Glutamatergic neuron (in vitro differentiated cells): ENCODE measurements at places on chromosomes 12 and 14.

GRCh38 chr12:102472496-102472895 is 7.9 kb downstream of the IGF1 start:
- DNase-seq: no peak
- H3K36me3 ChIP-seq: no peaks in the 10 kb centered on the region
- H3K4me3 ChIP-seq: no peak overlapping the region
- H3K4me1 ChIP-seq: peaks cover 5% of the 10 kb centered on the region

DNA sequence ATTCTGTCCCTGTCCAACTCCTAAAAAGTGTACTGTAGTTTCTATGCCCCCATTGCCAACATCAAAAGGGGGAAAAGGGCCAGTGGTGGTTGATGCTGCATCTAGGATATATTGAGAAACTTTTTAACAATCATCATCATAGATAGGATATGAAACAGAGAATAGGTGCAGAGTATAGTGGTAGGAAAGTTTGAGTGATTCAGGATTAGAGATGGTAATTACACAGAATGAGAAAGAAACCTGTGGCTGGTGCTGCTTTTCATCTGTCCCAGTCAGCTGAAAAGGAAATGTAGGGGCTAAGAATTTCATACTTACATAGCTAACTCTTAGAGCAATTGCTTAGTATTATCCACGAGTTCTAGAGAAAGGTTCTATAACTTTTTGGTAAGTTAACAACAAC is 67.6 kb downstream of the GTF2A1 start:
- no peak for DNase-seq
- no peaks in the 10 kb centered on the region for H3K36me3 ChIP-seq
- no peaks in the 10 kb centered on the region for H3K4me1 ChIP-seq
- no peak overlapping the region for H3K27ac ChIP-seq

GRCh38 chr12:49800421-49801140 is 27.6 kb downstream of the NCKAP5L start:
- H3K4me3 ChIP-seq: peak overlapping the region; percentile 59
- H3K4me1 ChIP-seq: peaks cover 18% of the 10 kb centered on the region
- H3K36me3 ChIP-seq: peaks cover 4% of the 10 kb centered on the region
- H3K27ac ChIP-seq: no peak overlapping the region

DNA sequence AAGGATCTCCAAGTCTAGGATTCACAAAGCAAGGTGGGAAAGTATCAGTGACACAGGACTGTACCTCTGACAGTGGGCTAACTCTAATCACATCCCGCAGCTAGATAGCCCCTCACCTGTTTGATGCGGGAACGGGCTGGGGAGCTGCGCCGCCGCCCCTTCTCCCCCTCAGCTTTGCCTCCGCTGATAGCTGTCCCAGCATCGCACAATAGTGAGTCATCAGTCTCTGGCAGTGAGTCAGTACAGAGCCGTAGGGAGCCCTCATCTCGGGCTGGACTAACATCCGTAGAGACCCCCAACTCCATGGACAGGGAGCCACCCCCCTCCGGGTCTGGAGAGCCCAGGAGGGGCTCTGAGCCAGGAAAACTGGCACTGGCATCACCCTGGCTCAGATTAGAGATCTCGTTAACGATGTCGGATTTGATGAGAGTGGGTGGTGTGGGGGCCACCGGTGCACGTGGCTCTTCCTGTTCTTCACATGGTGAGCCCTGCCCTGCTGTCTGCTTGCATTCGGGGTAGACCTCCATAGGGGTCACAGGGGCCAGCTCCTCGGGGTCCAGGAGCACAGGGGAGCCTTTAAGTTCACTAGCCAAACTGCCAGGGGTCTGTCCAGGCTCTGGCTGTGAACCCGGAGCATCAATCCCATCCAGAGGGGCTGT is 10.9 kb downstream of the KMT2D start:
- H3K36me3 ChIP-seq: peaks cover 5% of the 10 kb centered on the region
- H3K4me1 ChIP-seq: no peaks in the 10 kb centered on the region
- no peak overlapping the region for H3K4me3 ChIP-seq
- H3K27me3 ChIP-seq: peaks cover 6% of the 10 kb centered on the region

GRCh38 chr14:85583380-85583779 is 53.4 kb downstream of the FLRT2 start:
- peak overlapping the region; percentile 78 for H3K27ac ChIP-seq
- H3K4me3 ChIP-seq: no peak overlapping the region
- H3K27me3 ChIP-seq: peaks cover 2% of the 10 kb centered on the region
- peaks cover 27% of the 10 kb centered on the region for H3K4me1 ChIP-seq
- DNase-seq: no peak
- H3K36me3 ChIP-seq: no peaks in the 10 kb centered on the region

DNA sequence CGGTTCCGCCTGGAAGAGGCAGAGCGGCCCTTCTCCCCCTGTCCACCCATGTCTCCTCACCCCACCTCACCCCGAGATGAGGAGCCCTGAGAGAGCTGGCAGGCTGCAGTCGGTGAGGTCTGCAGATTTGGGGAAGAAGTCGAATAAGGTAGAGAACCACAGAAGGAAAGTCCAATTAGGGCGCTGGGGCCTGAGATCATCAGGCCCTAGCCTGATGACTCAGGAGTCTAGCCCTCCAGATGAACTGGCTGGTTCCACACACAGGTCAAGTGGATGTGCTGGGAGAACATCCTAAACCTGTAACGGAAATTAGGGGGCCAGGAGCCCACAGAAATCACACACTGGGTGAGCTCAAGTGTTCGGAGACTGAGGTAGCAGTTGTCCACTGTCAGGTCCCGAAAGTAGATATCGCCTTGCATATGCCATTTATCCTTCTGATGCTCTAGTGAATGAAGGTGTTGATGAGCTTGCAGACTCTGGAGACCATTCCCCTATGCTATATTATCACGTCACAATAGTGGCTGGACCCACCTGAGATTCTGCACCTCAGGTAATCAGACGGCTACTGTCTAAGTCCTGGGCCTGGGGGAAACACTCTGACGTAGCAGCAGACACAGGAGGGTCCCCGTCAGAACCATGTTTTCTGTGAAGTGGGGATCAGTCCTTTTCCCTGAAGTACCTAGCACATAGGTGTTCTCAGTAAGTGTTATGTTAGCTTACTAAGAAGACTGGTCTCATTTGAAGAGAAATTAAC is 886 bp upstream of the METTL17 start:
- H3K27ac ChIP-seq: no peak overlapping the region
- H3K36me3 ChIP-seq: no peaks in the 10 kb centered on the region
- H3K27me3 ChIP-seq: peaks cover 2% of the 10 kb centered on the region
- DNase-seq: no peak
- no peak overlapping the region for H3K4me3 ChIP-seq
